Progenitor cell of endocrine pancreas (in vitro differentiated cells): ENCODE measurements at places on chromosomes 5 and 9. TPM values are rescaled to one million over a fixed set of nuclear protein-coding genes. Genes with fewer than 3 reads are reported as not detected.

- H3K4me1 ChIP-seq, result no peaks in the 10 kb centered on the region
- no peak overlapping the region for H3K4me3 ChIP-seq
- DNase-seq, result no peak
- no peak overlapping the region for H3K27ac ChIP-seq
Measured at GRCh38 chr5:3024976-3025375, 273.5 kb upstream of the IRX2 start.

GRCh38 chr5:52893105-52893504 is 96.0 kb upstream of the ITGA2 start:
- no peaks in the 10 kb centered on the region for H3K36me3 ChIP-seq
- peaks cover 34% of the 10 kb centered on the region for H3K4me1 ChIP-seq
- no peaks in the 10 kb centered on the region for H3K27me3 ChIP-seq
- no peak overlapping the region for H3K27ac ChIP-seq
- no peak overlapping the region for H3K4me3 ChIP-seq

DNA sequence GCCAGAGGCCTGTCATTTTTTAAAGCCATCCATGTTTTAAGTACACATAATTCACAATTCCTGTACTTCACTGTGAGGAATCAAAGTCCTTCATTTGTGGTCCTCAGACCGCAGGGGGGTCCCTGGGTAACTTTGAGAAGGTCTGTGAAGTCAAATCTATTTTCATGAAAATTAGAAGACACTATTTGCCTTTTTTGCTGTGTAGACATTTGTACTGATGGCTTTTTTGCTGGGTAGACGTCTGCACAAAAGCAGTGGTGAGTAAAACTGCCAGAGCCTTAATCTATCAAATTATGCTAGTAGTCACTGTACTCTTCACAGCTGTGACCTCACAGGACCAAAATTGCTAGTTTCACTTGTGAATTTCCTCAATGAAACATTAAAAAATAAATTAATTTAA is 25.7 kb downstream of the PRUNE2 start:
- H3K36me3 ChIP-seq, result no peaks in the 10 kb centered on the region
- no peak overlapping the region for H3K4me3 ChIP-seq
- H3K27me3 ChIP-seq, result peaks cover 18% of the 10 kb centered on the region
- H3K4me1 ChIP-seq, result peaks cover 4% of the 10 kb centered on the region
- H3K27ac ChIP-seq, result no peak overlapping the region
- DNase-seq, result no peak

- no peak for DNase-seq
- H3K4me1 ChIP-seq, result peaks cover 18% of the 10 kb centered on the region
- H3K27ac ChIP-seq, result no peak overlapping the region
- no peaks in the 10 kb centered on the region for H3K27me3 ChIP-seq
- no peak overlapping the region for H3K4me3 ChIP-seq
Measured at GRCh38 chr5:142015781-142016533, 3.1 kb upstream of the GNPDA1 start.

DNA sequence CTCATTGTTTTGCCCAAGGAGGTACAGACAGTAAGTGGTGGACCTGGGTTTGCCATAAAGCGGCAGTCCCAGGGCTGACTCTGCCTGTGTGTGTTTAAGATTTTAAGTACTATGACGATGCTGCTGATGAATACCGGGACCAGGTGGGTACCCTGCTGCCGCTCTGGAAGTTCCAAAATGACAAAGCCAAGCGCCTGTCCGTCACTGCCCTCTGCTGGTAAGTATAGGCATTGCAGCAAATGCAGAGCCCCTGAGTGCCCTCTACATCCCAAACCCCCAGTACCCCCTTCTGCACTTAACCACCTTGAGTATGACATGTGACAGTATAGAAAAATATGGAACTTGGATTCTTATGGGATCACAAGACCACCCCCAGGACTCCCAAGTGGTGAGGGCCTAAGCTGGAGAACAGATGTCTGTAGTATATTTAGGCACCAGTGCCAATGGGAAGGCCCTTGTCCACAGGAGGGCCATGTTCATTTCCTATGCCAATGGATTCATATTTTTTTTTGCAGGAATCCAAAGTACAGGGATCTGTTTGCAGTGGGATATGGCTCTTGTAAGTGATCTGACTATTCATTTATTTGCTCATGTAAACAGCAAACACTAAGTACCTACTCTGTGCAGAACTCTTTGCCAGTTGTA is 22.0 kb downstream of the ENHO start:
- no peak overlapping the region for H3K27ac ChIP-seq
- no peak overlapping the region for H3K4me3 ChIP-seq
- no peaks in the 10 kb centered on the region for H3K36me3 ChIP-seq
- H3K27me3 ChIP-seq, result peaks cover 51% of the 10 kb centered on the region

DNA sequence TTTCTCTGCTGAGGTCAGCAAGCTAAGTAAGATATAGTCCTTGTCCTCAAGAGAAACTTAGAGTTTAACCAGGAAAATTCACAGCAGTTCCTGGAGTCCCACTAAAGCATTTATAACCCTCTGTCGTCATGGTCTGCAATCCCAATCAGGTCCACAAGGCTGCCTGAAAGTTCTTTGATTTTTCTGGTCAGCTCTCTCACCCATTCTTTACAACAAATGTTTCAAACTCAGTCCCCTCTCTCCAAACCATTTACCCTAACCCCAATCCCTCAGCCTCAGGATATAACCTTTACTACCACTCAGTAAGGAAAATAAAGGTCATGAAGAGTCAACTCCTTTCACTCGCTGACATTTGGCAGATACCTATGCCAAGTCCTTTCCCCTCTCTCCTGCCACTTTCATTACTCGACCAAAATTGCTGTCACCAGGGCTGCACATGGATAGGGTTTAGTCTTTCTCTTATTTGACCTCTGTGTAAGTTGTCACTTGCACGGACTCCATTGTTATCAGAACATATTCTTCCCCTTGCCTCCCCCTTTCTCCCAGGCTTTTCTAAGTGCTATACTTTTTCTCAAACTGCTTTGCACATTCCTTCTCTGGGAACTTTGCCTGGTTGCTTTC is 936.6 kb downstream of the NR2F1-AS1 start:
- no peak for DNase-seq
- H3K36me3 ChIP-seq, result peaks cover 1% of the 10 kb centered on the region
- H3K27ac ChIP-seq, result no peak overlapping the region
- peaks cover 23% of the 10 kb centered on the region for H3K4me1 ChIP-seq
- no peak overlapping the region for H3K4me3 ChIP-seq
- H3K27me3 ChIP-seq, result no peaks in the 10 kb centered on the region

The FOXD4L3 gene
- total RNA-seq, result 0.36 and 0.44 TPM in 2 replicates

The SMIM32 gene
- total RNA-seq, result 0.79 and 1.1 TPM in 2 replicates

DNA sequence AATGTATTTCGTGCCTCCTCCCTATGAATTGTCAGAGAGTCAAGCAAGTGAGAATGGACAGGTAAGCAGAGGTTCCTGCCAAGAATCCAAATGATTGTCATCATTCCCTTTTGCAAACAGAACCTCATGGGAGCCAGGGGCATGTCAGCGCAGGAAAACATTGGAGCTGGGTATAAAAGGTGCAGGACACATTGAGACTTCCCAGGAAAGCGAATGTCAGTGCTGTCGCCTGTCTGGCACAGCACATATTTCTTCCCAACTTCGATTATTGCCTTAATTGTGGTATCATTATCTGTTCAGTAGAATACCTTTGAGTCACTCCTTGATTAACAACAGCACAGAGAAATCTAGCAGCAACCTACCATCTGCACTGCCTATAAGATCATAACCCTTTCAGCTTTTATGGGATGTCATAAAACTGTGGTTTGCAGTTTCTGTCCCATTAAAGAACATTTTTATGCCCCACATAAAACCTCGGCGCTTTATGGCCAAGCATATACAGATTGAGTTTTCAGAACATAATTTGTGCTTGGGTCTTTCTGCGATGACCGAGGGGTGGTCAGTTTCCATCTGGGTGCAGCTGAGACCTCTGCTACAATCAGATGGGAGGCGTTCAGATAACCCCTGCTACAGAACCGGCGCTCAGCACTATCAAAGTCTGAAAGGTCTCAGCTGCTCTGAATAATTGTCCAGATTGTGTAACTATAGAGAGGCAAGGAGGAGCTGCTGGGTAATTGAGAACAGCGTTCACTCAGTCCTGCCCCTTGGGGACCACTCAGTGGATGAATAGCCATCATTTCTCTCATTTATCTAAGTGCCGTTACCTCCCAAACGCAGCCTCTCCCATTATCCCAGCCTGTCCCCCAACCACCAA is 30.9 kb upstream of the WWC1 start:
- H3K4me1 ChIP-seq, result peaks cover 5% of the 10 kb centered on the region
- DNase-seq, result no peak
- H3K27me3 ChIP-seq, result peaks cover 6% of the 10 kb centered on the region
- no peaks in the 10 kb centered on the region for H3K36me3 ChIP-seq
- no peak overlapping the region for H3K27ac ChIP-seq
- H3K4me3 ChIP-seq, result no peak overlapping the region

- DNase-seq, result no peak
- no peaks in the 10 kb centered on the region for H3K36me3 ChIP-seq
- H3K4me1 ChIP-seq, result no peaks in the 10 kb centered on the region
- H3K27ac ChIP-seq, result no peak overlapping the region
- H3K4me3 ChIP-seq, result no peak overlapping the region
Measured at GRCh38 chr9:17318821-17319320, 184.0 kb downstream of the CNTLN start.

DNA sequence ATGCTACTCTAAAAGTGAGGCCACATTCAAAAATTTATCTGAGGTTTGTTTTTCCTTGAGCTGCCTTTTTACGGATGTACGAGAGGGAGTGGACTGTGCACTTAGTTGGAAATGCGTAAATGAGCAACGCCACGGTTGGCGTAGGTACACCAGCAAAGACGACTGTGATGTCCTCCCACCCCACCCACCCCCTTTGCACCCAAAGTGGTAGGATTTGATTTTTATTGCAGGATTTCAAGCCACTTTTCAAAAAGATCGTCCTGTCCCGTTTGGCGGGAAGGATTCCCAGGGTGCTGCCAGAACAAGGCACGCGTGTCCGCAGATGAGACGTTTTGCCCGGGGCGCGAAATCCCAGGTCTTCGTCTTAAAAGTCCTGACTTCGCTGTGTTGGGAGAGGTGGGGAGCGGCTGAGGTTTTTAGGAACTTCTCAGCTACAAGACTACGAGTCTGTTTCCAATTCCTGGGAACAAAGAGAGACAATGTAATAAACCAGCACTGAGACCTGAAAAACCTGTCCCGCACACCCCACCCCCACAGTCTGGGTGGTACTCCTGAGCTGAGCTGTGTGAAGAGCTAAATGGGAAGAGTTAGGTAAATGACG is 1.0 kb upstream of the TLE1 start:
- H3K4me1 ChIP-seq, result peaks cover 30% of the 10 kb centered on the region
- H3K36me3 ChIP-seq, result no peaks in the 10 kb centered on the region

The CCDC69 gene
- total RNA-seq, result 3.6 and 4.6 TPM in 2 replicates

- no peak for DNase-seq
- no peaks in the 10 kb centered on the region for H3K27me3 ChIP-seq
- H3K27ac ChIP-seq, result no peak overlapping the region
- no peak overlapping the region for H3K4me3 ChIP-seq
Measured at GRCh38 chr5:79474367-79475151, 39.4 kb downstream of the HOMER1 start.

- H3K36me3 ChIP-seq, result no peaks in the 10 kb centered on the region
- H3K4me1 ChIP-seq, result peaks cover 14% of the 10 kb centered on the region
- H3K27me3 ChIP-seq, result peaks cover 12% of the 10 kb centered on the region
- peak; percentile 11 for DNase-seq
- H3K4me3 ChIP-seq, result peak overlapping the region; percentile 71
- peak overlapping the region; percentile 91 for H3K27ac ChIP-seq
Measured at GRCh38 chr5:145856285-145856818, 16.5 kb downstream of the GRXCR2 start.

GRCh38 chr5:30050056-30050815 is 1143.2 kb upstream of the CDH6 start:
- H3K4me1 ChIP-seq, result no peaks in the 10 kb centered on the region
- no peak for DNase-seq
- no peak overlapping the region for H3K27ac ChIP-seq
- no peaks in the 10 kb centered on the region for H3K27me3 ChIP-seq
- no peaks in the 10 kb centered on the region for H3K36me3 ChIP-seq

The PPP1R26 gene
- total RNA-seq, result 48.3 and 50.2 TPM in 2 replicates

DNA sequence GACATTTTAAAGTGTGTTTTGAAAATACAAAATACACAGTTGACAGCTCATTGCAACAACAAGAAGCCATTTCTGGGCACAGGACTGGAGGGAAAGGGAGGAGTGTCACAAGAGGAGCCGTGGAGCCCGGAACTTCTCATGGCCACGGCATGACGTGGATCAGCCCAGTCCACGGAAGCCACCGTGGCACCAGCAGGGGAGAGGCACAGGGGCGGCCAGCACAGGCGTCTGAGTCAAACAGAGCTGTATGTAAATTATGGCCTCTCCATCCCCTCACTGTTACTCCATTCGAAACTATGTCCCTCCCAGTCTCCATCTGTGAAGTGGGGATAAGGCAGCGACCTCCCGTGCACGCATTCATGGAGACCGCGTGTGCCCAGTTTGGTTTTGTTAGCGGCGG is 165.6 kb upstream of the IRX2 start:
- peaks cover 2% of the 10 kb centered on the region for H3K4me1 ChIP-seq
- H3K27ac ChIP-seq, result no peak overlapping the region
- H3K4me3 ChIP-seq, result no peak overlapping the region
- no peaks in the 10 kb centered on the region for H3K36me3 ChIP-seq

DNA sequence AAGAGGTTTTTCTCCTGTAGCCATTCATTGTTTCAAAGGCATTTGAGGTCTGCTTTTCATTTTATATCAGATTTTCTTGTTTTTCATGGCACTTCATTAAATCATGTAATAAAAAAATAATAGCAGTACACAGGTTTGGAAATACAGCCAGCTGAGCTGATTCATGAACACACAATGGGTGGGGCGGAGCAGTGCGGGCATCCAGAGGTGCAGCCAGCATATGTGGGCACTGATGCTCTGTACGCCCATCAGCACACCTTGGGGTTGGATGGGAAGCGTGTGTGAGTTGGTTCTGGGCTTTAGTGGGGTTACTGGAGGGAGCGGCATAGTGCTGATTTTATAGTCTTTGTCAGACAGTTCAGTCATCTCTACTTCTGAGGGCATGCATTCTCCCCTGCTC is 54.2 kb upstream of the IRX4 start:
- H3K4me3 ChIP-seq, result no peak overlapping the region
- H3K36me3 ChIP-seq, result no peaks in the 10 kb centered on the region
- H3K27me3 ChIP-seq, result peaks cover 10% of the 10 kb centered on the region
- DNase-seq, result no peak
- H3K27ac ChIP-seq, result no peak overlapping the region
- peaks cover 7% of the 10 kb centered on the region for H3K4me1 ChIP-seq

The LHX3 gene
- total RNA-seq, result not detected in 2 replicates

DNA sequence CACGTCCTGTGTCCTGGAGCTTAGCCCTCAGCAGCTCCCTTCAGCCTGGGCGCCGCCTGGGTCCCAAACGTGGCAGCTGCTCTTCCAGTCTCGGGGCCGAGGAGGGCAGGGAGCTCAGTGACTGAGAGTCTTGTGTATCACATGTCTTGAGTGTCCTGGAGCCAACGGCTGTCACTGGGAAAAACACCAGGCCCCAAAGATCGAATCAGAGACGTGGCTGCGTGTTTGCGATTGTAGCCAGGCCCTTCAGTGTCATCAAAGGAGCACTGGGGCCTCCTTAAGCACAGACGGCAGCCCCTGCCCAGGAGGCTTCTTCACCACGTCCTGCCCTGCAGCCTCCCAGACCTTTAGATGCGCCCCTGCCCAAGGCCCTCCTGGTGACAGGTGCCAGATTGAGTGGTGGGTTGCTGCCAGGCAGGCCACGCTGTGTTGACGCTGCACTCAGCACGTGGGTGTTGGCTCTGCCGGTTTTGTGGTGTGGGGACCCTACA is 5.7 kb upstream of the EXOC3 start:
- H3K27me3 ChIP-seq, result peaks cover 3% of the 10 kb centered on the region
- no peak for DNase-seq
- H3K4me1 ChIP-seq, result peaks cover 2% of the 10 kb centered on the region
- H3K27ac ChIP-seq, result no peak overlapping the region
- no peaks in the 10 kb centered on the region for H3K36me3 ChIP-seq

The NEK6 gene
- total RNA-seq, result 23.9 and 24.4 TPM in 2 replicates

- H3K27ac ChIP-seq, result no peak overlapping the region
- H3K4me3 ChIP-seq, result peak overlapping the region; percentile 74
- no peak for DNase-seq
Measured at GRCh38 chr5:55172051-55172899, 702 bp downstream of the CDC20B start.
